Activated CD4-positive, alpha-beta T cell treated with anti-CD3 and anti-CD28 coated beads, Interleukin-2, amount 10 ng/mL, durations not matched to agents 7 days and 5 days (primary cell): ENCODE measurements at places on chromosomes 2 and 18.

- DNase-seq = no peak
Measured at GRCh38 chr2:160970052-160970965, 189.9 kb upstream of the TANK start.

DNA sequence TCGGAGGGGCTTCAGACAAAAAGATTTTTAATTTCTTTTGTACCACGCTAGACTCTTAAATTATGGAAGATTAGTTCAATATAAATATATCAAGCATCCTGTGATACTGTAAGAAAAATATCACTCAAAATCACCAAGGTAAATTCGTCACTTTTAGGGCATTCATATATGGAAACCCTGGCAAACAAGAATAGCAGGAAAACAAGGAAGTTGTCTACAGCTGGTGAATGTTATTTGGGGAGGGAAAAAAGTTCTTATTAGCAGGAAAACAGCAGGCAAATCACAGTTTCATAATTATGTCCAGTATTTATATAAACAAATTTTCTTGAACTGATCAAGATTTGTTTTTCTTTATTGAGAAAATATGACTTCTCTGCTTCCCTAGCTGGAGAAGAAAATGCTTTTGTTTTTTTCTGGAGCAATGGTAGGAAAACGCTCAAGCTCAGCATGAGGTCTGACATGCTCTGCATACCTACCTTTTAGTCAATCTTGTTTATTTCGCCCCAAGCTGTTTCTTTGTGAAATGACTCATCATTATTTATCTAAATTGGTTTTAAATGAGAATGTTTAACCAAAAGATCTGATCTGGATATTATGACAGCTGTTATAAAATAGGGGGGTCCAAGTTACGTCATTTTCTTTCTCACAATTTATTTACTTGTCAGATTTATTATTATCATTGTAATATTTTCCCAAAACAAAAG is 14.7 kb downstream of the LINC00305 start:
- DNase-seq = no peak

- no peak for DNase-seq
Measured at GRCh38 chr2:205387350-205388055, 294.8 kb upstream of the NRP2 start.

DNA sequence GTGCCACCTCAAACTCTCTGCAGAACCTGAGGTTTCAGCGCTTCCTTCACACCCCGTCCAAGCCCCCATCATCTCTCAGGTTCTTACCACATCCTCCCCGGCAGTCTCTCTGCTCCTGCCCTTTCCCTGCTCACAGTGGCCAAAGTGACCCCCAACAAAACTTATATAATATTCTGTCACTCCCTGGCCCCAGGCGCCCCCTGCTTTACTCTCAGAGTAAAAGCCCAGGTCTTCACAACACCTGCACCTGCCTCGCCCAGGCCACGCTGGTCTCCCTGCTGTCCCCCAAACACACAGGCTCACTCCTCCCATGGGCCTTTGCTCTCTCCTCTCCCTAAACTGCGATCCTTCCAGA is 6.4 kb downstream of the ITGB1BP1 start:
- no peak for DNase-seq

DNA sequence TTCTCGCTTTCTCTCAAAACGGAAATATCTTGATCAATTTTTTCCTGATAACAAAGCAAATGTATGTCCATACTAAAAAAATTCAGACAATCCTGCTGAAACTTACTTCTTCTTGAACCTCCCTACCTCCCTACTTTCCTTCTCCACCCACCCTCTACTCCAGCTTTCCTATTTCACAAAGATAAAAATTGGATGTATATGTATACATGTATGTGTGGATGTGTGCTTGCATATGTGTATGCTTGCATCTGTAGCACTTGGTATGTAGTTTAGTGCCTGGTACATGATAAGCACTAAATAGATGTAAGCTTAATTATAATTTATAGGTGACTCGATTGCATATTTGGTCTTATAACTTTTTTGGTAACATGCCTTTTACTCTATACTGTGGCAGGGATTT is 167.5 kb upstream of the ITGA4 start:
- DNase-seq = no peak

- DNase-seq = no peak
Measured at GRCh38 chr2:65595630-65596029, 163.2 kb upstream of the SPRED2 start.

DNA sequence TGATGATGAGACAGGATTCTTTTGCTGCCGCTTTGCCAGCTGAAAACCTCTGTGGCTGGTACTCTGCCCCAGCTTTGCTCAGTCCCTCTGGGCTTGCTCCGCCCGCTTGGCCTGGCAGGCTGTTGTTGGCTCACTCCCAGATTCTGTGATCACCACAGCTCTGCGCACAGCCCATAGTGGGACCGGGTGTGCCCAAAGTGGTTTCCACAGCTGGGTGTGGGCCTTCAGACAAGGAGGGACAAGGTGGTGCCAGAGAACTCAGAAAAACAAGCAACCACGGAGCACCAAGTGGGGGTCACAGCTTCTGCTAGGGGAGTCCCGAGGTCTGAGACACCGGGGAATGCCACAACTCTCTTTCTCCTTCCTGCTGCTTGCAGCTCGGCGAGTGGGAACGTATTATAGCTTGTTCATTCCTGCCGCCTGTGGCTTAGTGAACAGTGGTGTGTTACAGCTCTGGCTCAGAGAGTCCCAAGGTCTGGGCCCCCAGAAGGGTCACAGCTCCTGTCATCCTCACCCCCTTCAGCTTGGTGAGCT is 9.2 kb upstream of the KYNU start:
- DNase-seq = no peak

- no peak for DNase-seq
Measured at GRCh38 chr2:161391737-161392506, 24.2 kb upstream of the TBR1 start.

DNA sequence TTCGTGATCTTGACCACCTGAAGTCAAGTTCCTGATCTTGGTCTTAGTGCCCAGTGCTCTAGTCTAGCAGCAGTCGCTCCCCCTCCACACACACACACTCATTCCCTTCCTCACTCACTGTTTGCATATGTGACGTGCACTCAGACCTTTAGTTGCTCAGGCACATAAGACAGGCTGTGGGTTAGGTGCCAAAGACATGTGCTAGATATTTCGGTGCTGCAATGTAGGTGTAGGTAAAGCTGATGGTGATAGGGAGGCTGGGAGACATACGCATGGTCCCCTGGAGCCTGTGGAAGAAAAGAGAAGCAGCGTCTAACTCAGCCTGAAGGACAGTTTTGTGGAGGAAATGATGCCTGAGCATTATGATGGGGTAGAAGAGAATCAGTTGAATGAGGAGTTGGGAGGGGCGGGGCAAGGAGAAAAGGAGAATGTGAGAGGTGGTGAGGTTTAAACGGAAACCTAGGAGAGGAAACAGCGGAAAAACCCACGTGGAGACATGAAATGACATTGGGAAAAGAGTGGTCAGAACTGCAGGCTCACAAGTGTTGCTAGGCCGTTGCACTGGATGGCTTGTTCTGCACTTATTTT is 3.8 kb downstream of the TTC39C start:
- no peak for DNase-seq
